NCI-H2227 treated with DMSO at 0.1 percent for 48 hours (cell line): ENCODE measurements at places on chromosomes 16 and 17.

GRCh38 chr16:67104845-67105244, 4.9 kb upstream of the PHAF1 start:
- DNase-seq: no peak

DNA sequence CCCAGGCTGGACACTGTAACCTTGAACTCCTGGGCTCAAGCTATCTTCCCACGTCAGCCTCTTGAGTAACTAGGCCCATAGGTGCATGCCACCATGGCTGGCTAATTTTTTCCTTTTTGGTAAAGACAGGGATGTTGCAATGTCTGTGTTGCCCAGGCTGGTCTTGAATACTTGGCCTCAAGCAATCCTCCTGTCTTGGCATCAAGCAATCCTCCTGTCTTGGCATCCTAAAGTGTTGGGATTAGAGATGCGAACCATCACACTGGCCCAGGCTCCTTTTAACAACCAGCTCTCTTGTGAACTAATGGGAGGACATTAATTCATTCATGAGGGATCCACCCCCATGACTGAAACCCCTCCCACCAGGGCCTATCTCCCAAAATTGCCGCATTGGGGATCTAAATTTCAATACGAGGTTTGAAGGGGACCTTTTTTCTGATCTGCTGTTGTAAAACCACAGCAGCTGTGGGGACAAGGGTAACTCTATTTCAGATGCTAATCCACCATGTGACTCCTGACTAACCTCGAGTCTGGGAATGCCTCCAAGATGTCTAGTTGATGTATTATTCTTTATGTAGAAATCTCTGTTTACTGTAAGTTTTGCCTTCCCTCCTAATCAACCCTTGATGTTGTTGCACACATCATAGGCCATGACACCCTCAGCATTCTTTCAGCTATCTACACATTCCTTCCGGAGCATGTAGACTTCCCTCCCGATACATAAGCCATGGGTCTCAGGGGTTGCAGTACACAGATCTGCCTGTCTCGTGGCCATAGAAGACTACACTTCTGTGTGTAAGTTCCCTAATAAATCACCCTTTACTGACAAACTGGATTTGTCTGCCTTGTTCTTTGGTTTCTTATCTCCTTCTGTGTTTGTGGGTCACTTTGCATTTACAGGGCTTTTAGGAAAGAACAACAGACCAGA, 37.6 kb downstream of the RNF112 start:
- DNase-seq: no peak

DNA sequence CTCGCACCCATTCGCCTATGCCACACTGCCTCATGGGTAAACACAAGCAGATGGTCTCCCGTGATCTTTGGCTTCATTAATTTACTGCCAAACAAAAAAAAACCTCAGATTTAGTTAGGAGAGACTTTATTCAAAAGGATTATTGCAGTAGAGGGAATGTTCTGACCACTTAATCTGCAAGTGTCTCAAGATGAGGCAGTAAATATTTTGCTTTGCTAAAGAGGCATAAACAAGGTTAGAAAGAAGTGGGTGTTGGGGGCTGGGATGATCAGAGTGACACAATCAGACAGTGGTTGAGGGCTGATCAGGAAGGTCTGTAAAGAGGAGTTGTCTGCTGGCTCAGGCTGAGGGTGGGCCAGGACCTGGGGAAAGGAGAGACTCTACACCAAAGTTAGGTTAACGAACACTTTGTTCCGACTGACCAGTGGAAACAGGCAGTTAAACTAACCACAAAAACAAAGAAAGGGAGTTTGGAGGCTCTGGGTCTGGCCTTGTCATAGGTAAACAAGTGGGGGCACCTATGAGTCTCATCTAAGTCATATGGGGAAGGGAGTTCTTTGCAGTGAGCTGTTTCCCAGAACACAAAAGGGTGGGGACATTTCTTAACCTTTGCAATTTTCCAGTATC, 28.5 kb downstream of the HSD17B2 start:
- DNase-seq: no peak

DNA sequence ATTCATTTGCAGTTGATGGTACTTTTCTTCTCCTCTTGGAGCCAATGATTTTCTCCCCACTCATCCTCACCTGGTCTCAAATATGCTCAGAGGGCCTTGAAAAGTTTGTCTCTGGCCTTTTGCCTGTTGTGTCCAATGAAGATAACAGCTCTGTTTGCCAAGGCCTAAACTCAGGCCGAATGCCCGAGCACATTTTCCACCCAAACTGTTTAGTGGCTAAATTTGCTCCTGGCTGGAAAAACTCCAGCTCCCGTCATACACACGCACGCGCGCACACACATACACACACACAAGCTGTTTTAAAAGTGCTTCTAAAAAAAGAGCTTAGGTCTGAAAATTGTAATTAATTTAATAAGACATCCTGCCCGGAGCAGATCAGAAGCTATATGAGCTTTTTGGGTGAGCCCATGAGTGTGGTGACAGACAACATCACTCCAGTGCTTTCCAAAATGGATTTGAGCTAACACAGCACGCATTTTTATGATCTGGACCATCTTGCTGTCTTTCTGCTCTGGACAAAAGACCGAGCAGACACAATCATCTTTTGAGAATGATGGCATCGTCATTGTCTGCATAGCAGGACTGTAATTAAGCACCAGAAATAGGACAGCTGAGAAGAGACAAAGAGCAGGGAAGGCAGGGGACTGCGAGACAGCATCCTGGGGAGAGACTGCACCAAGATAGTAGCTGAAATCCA, 48.9 kb downstream of the IRX6 start:
- peak; percentile 43 for DNase-seq

DNA sequence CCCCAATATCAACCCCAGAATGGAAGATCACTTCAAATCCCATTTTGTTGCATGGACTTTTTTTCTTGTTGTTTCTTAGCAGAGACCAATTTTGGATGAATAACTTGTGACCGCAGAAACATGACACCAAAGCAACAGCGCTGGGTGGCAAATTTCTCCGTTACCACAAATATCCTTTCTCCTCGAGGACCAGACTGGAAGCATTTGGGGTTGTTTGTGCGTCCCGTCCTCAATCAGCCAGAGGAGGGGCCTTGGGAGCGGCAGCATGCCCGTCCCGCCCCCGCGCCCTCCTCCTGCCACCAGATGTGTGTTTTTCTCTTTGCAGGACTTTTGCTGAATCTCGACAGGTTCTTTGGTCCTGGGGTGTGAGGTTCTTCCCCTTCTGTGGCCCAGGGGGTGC, 282.5 kb upstream of the FOXF1 start:
- no peak for DNase-seq

GRCh38 chr17:63405741-63406261, 40.3 kb downstream of the CYB561 start:
- peak; percentile 50 for DNase-seq

GRCh38 chr17:75839942-75840798, 4.0 kb downstream of the UNC13D start:
- no peak for DNase-seq

- no peak for DNase-seq
Observed at GRCh38 chr17:80455336-80455710, 21.1 kb downstream of the NPTX1 start.

- DNase-seq: no peak
Observed at GRCh38 chr16:15757630-15758251, 99.1 kb downstream of the MYH11 start.

- DNase-seq: no peak
Observed at GRCh38 chr17:80919331-80920311, 72.0 kb upstream of the CHMP6 start.

- DNase-seq: no peak
Observed at GRCh38 chr17:48873696-48874443, 18.7 kb upstream of the ATP5MC1 start.

GRCh38 chr16:49452578-49452977, 79.0 kb downstream of the C16orf78 start:
- DNase-seq: no peak

GRCh38 chr16:3946604-3947180, 66.2 kb upstream of the CREBBP start:
- DNase-seq: no peak

GRCh38 chr16:81394966-81395655, 49.5 kb upstream of the CMIP start:
- DNase-seq: no peak

GRCh38 chr16:22008215-22009059, 526 bp downstream of the MOSMO start:
- DNase-seq: no peak

DNA sequence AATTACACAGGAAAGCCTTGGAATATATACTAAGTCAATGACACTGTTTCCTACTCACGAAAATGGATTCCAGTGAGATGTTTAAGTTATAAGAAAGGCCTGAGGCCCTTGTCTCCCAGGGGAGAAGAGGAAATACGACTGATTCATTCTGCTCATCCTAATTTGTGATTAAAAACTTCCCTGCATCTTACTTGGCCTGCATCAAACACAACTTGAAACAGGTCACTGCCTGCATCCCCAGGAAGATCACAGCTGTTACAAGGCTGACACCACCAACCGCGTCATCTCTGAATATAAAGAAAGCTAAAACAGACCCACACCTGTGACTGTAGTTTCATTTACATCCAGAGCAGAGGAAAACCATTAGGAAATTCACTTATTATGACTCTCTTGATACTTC, 121.9 kb downstream of the DNAH3 start:
- no peak for DNase-seq

DNA sequence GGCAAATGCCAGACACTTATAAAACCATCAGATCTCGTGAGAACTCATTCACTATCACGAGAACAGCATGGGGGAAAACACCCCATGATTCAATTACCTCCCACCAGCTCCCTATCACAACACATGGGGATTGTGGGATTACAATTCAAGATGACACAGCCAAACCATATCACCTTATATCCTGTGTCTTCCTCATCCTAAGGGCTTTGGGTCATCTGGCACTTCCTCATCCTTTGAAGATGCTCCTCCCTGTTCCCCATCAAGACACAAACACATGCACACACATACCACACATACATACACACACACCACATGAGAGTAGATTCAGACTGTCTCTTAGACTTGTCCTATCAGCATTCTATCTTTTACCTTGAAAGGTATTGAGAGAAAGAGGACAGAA, 2.8 kb upstream of the PMFBP1 start:
- DNase-seq: no peak

DNA sequence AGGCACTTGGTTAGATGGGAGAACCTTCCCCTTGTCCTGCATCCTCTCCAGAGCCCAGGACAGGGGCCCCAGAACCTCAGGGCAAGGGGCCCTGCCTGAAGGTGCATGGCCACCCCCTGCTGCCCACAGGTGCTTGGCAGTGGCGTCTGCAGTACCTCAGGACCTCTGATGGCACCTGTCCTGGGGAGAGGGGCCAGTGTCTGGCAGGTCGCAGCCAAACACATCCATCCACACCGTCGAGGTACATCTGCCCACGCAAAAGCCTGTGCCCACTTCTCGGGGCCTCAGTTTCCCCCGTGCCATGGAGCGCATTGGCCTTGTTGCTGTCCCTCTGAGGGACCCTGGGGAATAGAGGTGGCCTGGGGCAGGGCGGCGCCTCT, 9.3 kb downstream of the MAP2K3 start:
- DNase-seq: no peak

- DNase-seq: no peak
Observed at GRCh38 chr16:35305476-35305875, 1846.1 kb downstream of the TP53TG3F start.

GRCh38 chr16:14650629-14651028, 17.9 kb downstream of the BFAR start:
- no peak for DNase-seq

GRCh38 chr16:60945225-60945624, 1091.0 kb downstream of the CDH8 start:
- DNase-seq: no peak

GRCh38 chr16:73031155-73031866, 16.6 kb downstream of the ZFHX3 start:
- DNase-seq: no peak

GRCh38 chr17:66589892-66590291, 245.0 kb upstream of the CACNG5 start:
- DNase-seq: no peak

DNA sequence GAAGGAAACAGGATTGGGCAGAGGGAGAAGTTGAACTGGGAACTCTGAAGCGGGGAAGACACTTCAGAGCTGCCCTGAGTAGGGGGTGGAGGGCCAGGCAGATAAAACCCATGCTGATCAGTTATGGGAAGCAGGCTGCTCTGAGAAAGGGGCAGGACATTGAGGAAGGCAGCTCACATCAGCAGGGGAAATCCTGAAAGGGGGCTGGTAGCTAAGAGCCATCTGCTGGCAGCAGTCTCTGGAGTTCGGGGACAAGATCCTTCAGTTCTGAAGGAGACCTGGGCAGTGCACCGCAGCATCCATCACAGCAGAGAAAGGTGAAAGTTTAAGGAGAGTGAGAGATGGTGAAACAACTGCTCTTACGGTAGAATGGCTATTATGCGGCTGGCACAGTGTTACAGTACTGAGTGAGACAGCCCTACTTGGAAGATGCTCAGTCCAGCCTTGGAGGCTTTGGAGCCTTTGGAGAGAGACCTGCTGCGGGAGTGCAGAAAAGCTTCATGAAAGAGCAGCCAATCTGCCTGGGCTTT, 5.4 kb upstream of the KIF18B start:
- DNase-seq: no peak

GRCh38 chr17:81334391-81334901, 39.3 kb upstream of the SLC38A10 start:
- no peak for DNase-seq

- DNase-seq: peak; percentile 63
Observed at GRCh38 chr16:67326472-67327309, at the start of the genes KCTD19 and LRRC36. Gene KCTD19, minus strand, starts transcription at chr16:67326741. Its CDS starts 34 bp downstream, at chr16:67326707. Gene LRRC36, plus strand, starts transcription at chr16:67326815. Its CDS starts 48 bp downstream, at chr16:67326863.

DNA sequence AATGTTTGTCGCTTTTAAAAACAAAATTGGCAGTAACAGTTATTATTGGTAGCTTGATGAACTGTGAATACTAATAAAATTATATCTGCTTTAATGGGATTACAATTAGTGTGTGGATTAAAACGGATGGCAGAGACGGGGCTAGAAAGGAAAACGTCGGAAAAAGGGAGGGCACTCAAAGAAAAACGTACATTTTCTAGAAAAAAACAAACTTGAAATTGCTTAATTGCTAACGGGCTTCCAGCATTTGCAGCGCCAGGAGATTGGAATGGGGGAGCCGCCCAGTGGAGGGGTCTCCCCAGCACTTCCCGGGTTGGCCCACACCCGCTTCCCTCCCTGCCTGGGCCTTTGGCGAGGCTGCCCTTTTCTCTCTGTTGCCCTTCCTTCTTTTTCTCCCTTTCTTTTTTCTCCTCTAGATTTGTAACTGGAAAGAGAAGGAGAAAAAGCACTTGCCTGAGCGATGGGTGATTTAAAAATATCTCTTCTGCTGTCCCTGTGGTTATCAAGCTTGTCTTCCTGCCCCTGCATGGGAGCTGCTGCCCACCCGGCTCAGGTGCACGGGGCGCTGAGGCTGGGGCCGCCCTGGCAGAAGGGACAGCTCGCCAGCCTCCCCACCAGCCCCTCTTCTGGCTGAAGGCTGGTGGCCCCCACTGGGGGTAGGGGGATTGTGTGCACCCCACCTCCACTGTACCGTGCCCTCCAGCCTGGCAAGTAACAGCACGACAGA, 5.9 kb downstream of the BAHCC1 start:
- no peak for DNase-seq

GRCh38 chr17:2035541-2036488, 5.9 kb downstream of the DPH1 start:
- DNase-seq: no peak

GRCh38 chr17:7885367-7886226, 3.0 kb upstream of the CHD3 start:
- no peak for DNase-seq
